ENCODE measurements at places on chromosomes 5 and 9.

DNA sequence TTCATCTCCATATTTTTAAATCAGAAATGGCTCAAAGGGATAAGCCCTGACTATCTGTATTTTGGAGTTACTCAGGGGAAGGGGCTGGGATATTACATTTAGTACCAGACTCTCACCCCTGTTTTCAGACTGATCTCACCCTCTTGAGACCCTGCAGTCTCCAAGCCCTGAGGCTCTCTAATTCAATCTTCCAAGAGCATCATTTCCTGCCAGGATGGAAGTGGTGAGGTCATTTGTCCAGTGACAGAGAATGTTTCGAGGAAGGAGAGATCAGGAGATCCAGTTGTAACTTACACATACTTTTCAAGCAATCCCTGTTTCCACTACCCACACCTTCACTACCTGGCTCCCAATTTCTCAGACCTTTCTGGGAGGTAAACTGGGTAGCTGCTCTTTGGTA, 295.5 kb upstream of the EFNA5 start:
- DNase-seq: no peak

DNA sequence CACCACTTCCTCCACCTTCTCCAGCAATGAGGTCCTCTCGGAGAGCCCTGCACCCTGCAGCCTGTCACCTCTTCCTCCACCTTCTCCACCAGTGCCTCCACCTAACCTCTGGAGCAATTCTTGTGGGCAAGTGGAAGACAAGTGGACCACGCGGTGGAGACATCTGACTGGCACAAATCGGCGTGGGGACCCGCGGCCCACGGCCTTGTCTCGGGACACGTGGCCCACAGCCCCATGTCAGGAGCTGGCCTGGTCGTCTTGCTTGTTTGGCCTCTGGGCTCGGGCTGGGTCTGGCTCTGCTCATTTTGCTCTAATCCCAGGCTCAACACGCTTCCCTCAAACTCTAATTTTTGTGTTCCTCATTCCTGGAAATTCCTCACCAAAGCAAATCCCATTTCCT, 393.1 kb upstream of the IRX1 start:
- DNase-seq: no peak

DNA sequence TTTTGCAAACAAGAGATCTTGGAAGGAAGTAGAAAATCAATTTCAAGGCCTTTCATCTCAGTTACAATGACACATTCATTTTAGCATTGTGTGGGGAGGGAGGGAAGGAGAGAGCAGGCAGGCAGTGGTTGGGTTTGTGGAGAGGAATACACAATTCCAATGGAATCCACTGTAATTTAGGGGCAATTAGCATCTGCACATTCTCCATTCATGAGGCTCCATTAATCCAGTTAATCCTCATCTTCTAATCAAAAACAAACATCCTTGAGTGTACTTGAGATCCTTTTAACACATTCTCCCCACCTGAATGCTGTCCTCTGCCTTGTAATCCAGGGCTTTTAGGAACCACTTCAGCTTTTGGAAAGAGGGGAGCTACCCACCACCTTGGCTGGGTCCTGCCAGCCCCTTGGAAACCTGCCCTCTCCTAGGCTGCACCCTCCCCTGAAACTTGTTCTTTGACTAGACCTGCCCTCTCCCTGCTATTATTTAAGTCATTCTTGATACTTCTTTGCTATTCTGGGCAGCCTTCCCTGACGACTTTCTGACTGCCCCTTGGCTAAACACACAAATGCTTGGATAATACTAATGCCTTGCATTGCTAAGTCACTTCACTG, 271.2 kb downstream of the SLIT3 start:
- no peak for DNase-seq

GRCh38 chr9:128056887-128057723, 10.0 kb downstream of the NAIF1 start:
- DNase-seq: no peak

- no peak for DNase-seq
Measured at GRCh38 chr9:19517202-19517942, 108.6 kb downstream of the ACER2 start.

GRCh38 chr5:23223846-23224245, 283.6 kb upstream of the PRDM9 start:
- DNase-seq: no peak

DNA sequence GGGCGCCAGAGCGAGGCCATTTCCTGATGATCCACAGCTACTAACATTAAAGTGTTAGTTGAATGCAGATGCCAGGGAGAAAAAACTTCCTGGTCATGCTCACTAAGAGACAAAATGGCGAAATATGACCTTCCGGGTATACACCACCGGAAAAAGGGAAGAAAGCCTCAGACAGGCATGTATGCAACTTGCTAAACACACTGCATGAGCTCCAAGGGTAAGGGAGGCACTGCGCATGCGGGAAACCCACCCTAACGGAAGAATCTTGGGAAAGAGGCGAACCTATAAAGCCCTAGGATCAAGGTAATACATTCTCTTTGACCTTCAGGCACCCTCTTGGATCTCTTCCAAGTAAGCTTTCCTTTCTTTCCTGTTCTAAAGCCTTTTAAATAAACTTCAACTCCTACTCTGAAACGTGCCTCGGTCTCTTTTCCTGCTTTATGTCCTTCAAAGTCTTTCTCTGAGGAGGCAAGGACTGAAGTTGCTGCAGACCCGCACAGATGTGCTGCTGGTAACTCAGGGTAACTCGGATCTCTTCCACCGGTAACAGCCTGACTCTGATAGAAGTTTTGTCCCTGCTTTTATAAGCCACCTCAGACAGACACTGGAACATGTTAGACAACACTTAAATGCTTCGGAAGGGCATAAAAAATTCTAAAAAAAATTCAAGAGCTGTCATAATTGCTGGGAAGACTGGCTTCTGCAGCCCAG, 64.9 kb downstream of the DTWD2 start:
- no peak for DNase-seq

GRCh38 chr5:56289602-56289987, 56.5 kb upstream of the ANKRD55 start:
- no peak for DNase-seq

- DNase-seq: no peak
Measured at GRCh38 chr9:105138306-105138801, 106.1 kb upstream of the SLC44A1 start.

GRCh38 chr9:8515748-8516147, 716.2 kb upstream of the DMAC1 start:
- no peak for DNase-seq

Data from stimulated activated CD8-positive, alpha-beta memory T cell treated with anti-CD3 and anti-CD28 coated beads, Interleukin-2, amount 100 ng/mL, for 1 hour (primary cell).